ENCODE measurements at places on chromosomes 7 and 10.

GRCh38 chr10:92590623-92591549 is 2.0 kb upstream of the KIF11 start:
- no peak for DNase-seq

- DNase-seq = no peak
Measured at GRCh38 chr10:29600821-29601220, 34.0 kb downstream of the SVIL start.

DNA sequence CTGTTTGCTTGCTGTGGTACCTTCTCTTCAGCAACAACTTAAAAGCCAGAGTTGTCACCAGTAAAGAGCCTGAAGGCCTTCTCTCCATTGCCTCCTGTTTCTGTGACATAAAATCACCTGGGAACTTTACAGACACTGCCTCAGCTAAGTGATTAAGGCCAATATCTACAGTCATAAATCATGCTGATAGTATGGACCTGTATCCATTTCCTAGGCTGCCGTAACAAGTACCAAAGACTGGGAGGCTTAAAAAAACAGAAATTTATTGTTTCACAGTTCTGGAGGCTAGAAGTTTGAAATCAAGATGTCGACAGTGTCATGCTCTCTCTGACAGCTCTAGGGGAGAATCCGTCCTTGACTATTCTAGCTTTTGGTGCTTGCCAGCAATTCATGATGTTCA is 108.4 kb upstream of the UNC5B start:
- no peak for DNase-seq

- DNase-seq = no peak
Measured at GRCh38 chr10:31921031-31921430, 7.6 kb downstream of the ARHGAP12 start.

DNA sequence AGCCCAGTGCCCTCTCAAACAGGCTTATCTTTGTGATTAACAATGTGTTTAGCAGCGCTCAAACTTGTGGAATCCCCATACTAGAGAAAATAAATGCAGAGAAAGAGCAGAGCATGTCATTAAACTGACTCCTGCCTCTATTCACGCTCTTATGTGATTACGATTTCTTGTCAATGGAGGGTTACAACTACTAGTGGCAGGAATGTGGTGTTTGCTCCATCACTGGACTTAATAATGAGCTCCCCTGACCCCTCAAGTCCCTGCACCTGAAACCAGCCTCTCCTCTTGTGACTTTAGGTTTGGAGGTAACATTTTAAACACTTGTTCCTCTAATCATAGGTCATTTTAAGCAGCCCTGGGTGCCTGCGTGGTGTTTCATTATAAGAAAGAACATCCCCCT is 121.9 kb downstream of the PLPP4 start:
- DNase-seq = no peak

DNA sequence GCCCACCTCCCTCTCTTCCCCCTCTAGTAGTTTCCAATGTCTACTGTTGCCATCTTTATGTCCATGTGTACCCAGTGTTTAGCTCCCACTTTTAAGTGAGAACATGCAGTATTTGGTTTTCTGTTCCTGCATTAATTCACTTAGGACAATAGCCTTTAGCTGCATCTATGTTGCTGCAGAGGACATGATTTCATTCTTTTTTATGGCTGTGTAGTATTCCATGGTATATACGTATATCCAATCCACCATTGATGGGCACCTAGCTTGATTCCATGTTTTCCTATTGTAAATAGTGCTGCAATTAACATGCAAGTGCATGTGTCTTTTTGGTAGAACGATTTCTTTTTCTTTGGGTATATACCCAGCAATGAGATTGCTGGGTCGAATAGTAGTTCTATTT is 170.4 kb downstream of the NOC3L start:
- no peak for DNase-seq

DNA sequence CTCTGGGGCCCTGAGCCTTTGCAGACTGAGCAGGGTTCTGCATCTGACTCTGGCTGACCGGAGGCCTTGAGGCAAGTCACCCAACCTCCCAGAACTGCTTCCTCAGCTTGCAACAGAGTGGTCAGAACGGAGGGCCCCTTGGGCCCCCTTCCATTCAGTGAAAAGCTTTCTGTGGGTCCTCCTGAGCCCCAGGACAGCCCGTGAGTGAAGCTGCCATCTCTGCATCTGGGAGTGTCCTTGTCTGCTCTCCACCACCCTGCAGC is 224.7 kb downstream of the DNAJB6 start:
- DNase-seq = no peak

- no peak for DNase-seq
Measured at GRCh38 chr10:7908541-7909210, 90.4 kb downstream of the TAF3 start.

DNA sequence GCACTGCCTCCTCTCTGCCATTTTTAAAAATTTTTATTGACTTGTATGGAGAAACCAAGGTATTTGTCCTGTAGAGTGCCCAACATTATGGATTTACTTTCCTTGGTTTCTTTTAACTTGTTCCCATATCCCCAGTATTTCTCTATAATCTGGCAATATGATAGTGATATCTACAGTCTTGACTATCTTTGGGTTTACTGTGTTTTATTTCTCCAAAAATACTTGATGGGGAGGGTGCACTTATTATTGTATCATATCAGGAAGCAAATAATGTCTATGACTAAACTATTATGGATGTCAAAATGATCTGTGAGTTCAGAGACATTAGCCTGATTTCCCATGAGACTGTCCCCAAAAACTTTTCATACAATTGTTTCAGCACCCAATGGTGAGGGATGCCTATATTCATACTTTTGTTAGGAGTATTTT is 6.6 kb downstream of the TFPI2 start:
- DNase-seq = no peak

- DNase-seq = no peak
Measured at GRCh38 chr7:130939321-130940095, 205.5 kb upstream of the KLF14 start.

DNA sequence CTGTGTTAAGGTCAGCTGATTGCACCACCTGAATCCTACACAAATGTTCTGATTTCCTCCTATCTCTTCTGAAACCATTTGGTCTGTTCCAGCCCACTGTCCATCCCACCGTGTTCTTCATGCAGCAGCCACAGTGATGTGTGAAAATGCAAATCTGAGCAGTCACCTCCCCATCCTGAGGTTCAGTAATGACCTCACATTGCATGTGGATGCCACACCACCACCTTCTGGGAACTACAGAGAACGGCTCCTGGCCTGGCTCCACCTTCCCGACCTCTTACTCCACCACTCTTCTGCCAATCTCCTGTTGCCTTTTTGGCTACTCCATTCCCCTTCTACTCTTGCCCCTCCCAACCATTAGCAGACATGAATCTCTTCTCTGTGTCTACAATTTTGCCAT is 244.4 kb downstream of the TNS3 start:
- DNase-seq = no peak

DNA sequence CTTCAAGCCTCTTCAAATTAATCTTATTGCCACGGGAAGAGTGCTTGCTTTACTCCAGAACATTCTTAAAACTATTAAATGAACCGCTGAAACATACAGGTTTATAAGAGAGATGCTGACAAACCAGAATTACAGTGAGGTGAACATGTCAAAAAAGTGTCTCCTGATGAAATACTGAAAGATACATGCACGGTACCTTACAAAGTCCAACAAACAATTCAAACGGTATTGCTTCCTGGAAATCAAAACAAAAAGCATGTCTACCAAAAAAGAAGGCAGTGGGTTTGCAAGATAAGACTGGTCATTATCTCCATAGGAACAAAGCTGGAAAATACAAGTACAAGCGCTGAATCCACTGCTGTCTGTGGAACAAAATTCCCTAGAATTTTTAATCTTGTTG is 174.5 kb downstream of the DOCK4 start:
- no peak for DNase-seq

GRCh38 chr10:2208106-2208505 is 470.8 kb upstream of the ADARB2 start:
- DNase-seq = no peak

- DNase-seq = no peak
Measured at GRCh38 chr10:71700731-71701368, 18.7 kb downstream of the C10orf105 start.

DNA sequence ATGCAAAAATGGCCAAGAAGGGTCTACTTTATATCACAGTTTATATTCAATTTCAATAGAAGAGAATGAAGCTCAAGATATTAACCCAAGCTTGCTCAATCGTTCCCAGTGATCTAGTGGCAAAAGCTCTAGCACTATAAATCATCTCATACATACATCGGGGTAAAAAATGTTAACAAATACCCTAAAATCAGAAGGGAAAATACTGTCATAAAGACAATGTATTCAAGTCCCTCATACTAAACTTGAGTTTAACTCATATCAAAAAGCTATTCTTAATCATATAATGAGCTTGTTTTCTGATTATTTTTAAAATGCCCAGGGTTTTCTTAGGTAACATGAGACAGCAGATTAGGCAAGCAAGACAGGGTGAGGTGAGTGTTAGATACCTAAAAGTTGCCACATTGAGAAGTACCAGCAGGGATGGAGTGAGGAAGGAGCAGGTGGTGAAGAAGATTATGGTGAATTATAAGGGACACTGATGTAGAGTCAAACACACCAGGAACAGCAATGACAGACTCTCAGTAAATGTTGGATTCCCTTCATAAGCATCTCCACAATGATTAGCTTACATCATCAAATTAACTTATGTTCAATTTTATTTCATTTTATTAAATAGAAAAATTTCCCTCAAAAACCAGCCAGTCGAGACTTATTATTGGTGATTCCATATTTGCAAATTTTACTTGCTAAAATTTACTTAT is 46.2 kb downstream of the ELAPOR2 start:
- DNase-seq = no peak

DNA sequence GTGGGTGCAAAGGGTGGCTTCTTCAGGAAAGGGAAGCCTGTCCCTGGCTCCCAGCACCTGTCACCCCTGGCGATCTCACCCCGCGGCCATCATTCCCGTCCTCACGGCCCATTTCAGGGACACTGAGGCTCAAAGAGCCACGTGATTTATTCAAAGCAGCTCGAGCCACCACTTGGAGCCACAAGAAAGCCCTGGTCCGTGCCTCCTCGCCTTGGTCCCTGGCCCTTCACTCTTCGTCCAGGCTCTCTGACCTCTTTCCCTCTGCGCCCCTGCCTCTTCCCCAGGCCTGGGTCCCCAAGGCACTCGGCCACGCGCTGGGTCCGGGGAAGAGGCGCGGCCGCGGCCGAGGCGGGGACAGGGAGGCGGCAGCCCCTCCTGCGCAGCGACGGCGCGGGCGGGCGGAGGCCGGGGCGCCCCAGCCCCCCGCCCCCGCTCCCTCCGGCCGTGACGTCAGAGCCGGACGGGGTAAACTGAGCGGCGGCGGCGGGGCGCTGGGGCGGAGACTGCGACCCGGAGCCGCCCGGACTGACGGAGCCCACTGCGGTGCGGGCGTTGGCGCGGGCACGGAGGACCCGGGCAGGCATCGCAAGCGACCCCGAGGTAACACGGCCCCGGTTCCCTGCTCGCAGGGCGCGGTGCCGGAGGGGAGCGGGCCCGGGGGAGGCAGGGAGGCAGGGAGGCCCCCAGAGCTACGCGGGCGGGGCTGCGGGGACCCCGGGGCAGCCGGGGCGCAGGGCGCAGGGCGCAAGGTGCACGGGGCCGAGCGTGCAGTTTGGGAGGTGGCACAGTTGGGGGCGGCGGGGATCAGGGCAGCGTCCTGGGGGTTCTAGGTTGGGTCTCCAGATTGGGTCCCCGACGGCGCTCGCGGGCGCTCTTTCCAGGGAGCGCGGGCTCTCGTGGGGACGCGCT is at the start of gene SLC18A2:
TSS of gene SLC18A2 (plus strand) at position 494 of the 909 bp plus-strand sequence. CDS start 580 bp downstream, outside the sequence.
- DNase-seq = no peak

DNA sequence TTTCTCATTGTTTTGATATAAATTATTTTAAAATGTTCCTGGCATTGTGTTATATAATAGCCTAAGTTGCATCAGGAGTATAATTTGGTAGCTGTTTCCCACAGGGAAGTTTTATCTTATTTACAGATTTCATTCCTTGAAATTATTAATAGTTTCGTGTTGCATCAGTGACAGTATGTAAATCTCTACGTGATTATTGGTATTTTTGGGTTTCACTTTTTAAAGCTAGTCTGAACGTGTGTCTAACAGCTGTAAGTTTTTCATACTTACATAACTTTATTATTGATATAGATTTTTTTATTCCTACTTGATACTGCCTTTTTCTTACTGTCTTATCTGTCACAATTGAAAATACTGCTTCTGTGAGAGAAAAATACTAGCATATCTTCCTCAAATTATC is 167.9 kb downstream of the PHF14 start:
- DNase-seq = no peak

DNA sequence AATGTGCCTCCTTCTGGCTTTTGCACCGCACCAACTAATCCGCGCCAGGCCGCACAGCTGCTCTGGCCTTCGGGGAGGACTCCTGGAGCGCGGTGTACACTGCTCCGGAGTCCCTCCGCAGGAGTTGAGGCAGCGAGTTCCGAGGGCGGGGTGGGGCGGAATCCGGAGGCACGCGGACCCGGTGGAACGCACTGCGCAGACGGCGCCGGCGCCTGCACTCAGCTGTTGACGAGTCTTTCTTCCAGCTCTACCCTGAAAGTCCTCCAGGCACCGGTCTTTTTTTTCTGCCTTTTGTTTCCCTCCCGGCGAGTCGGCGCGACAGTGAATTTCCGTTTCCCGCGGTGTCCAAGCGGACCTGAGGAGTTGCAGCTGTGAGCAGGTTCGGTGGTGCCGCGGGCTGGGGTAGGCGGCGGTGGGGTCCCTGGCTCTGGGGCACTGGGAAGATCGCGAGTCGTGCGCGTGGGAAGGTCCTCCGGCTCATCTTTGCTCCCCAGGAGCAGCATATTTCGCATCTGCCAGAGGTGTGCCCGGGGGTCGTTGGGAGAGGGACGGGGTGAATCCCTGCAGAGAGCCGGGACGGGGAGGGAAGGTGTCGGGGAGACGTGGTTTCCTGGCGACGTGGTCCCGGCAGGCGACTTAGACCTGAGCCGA is 44.1 kb downstream of the SFTPD start:
- DNase-seq = no peak

GRCh38 chr7:43844257-43844656 is 25.1 kb downstream of the MRPS24 start:
- no peak for DNase-seq

DNA sequence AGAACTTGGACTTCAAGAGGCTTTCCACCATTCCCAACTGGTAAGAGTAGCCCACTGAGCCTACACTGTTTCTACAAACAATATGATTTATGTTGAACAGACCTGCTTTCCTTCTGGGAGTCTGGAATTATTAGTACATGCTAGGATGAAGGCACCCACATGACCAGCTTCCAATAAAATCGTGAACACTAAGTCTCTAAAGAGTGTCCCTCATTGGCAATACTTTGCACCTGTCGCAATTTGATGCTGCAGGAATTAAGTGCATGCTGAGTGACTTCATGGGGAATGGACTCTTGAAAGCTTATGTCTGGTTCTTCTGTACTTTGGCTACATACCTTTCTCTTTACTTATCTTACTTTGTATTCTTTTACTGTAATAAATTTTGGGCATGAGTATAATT is 305.2 kb upstream of the GHITM start:
- DNase-seq = no peak

GRCh38 chr10:124521429-124521871 is 59.8 kb downstream of the LHPP start:
- DNase-seq = no peak
